ENCODE measurements at places on chromosomes 1 and 21. TPM values are rescaled to one million over a fixed set of nuclear protein-coding genes. Genes with fewer than 3 reads are reported as not detected.

- peaks cover 21% of the 10 kb centered on the region for H3K36me3 ChIP-seq
- H3K27ac ChIP-seq, result peak within 1 kb of the TSS; percentile 87
- peaks cover 16% of the 10 kb centered on the region for H3K4me1 ChIP-seq
- no peaks in the 10 kb centered on the region for H3K27me3 ChIP-seq
Measured at GRCh38 chr1:36306210-36306901, at the start of gene SH3D21. Gene SH3D21, plus strand, starts transcription at chr1:36306368. Its CDS starts 53 bp downstream, at chr1:36306421.

Gene RAP1GAP
- total RNA-seq, result 3.8 TPM

GRCh38 chr1:31460027-31460426 lies 47.0 kb downstream of the SERINC2 start:
- no peak overlapping the region for H3K4me3 ChIP-seq
- H3K36me3 ChIP-seq, result no peaks in the 10 kb centered on the region
- DNase-seq, result no peak
- H3K4me1 ChIP-seq, result no peaks in the 10 kb centered on the region

- H3K4me3 ChIP-seq, result no peak overlapping the region
- peaks cover 2% of the 10 kb centered on the region for H3K27me3 ChIP-seq
- no peak overlapping the region for H3K27ac ChIP-seq
- H3K36me3 ChIP-seq, result no peaks in the 10 kb centered on the region
Measured at GRCh38 chr1:63693944-63694571, 79.8 kb upstream of the ROR1 start.

DNA sequence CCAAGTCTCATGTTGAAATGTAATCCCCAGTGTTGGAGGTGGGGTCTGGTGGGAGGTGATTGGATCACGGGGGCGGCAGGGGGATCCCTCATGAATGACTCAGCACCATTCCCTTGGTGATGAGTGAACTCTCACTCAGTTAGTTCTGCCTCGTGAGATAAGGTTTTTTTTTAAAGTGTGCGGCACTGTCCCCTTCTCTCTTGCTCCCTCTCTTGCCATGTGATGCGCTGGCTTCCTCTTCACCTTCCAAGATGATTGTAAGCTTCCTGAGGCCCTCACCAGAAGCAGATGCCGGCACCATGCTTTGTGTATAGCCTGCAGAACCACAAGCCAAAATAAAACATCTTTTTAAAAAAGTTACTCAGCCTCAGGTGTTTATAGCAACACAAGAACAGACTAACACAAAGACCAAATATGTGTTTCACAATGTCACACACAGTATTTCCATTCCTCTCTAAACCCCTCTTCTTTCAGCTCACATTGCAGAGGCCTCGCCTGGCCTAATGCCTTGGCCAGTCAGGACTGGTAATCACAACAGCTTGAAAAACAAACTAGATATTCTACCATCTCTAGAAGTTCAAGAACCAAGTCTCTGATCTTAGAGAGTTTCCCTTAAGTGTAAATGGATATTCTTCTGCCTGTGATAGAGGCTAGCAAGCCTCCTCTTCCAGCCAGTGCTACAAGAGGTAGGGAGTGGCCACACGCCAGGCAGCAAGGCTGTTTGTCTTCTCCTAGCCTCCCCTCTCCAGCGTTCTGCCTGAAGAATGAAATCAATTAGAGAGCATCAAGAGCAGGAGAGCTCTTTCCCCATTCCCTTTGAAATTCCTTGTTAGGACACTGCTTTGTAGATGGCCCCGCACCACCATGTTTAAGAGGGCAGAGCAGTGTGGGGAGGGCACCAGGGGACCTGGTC lies 19.6 kb upstream of the RAP1A start:
- no peak for DNase-seq
- peaks cover 32% of the 10 kb centered on the region for H3K27me3 ChIP-seq
- H3K4me1 ChIP-seq, result peaks cover 3% of the 10 kb centered on the region
- no peaks in the 10 kb centered on the region for H3K36me3 ChIP-seq

DNA sequence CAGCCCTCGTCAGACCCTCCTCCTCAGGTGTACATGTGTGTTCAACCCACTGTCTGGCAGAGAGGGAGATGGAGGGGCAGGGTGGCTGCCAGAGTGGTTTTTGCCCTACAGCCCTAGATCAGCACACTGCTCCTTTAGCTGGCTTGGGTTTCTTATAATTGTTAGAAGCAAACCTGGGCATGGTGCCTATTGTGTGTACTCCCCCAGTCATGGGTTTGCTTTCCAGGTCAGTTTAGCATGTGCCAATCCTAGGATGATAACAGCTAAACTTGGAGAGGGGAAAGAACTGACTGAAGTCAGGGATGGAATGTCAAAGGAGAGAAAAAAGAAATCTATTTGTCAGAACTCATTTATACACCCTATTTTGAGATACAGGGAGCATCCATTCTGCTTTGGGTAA lies 63.3 kb downstream of the UCK2 start:
- no peaks in the 10 kb centered on the region for H3K27me3 ChIP-seq
- peak overlapping the region; percentile 98 for H3K27ac ChIP-seq
- no peak overlapping the region for H3K4me3 ChIP-seq
- DNase-seq, result no peak
- peaks cover 14% of the 10 kb centered on the region for H3K36me3 ChIP-seq

DNA sequence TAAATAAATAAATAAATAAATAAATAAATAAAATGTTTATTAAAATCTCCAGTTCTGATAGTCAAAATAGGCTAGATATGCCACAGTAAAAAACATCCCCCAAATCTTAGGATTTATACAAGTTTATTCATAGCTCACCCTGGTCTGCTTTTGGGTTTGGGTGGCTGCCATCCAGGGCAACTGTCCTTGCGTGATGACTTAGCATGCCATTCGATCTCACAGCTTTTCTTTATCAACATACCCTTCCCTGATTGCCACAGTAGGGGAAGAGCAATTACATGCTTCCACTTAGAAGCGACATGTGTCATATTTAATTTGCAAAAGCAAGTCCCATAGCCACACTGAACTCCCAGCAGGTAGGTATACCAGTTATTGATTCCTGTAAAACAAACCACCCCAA lies 52.7 kb downstream of the TEX35 start:
- H3K27ac ChIP-seq, result no peak overlapping the region
- DNase-seq, result no peak

- H3K27me3 ChIP-seq, result no peaks in the 10 kb centered on the region
- DNase-seq, result no peak
- peak overlapping the region; percentile 67 for H3K27ac ChIP-seq
- H3K4me3 ChIP-seq, result no peak overlapping the region
- peaks cover 5% of the 10 kb centered on the region for H3K36me3 ChIP-seq
- peaks cover 44% of the 10 kb centered on the region for H3K4me1 ChIP-seq
Measured at GRCh38 chr1:61158591-61158990, 76.2 kb downstream of the NFIA start.

DNA sequence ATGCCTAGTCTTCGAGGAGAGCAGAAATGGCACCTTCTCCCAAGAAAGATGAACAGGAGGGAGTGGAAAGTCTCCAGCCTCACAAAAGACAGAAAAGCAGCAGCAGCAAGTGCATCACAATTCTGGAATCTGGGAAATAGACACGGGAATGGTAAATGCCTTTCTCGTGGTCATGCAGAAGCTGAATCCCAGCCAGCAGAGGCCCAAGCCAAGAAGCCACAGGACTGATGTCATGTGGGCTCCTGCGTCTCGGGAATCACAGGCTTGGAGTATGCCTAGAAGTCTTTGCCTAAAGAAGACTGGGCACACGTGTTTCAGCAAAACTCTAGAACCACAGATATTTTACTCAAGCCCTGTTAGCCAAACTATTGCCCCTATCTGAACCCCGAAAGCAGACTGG lies 260.3 kb upstream of the PLD5 start:
- H3K27ac ChIP-seq, result no peak overlapping the region
- H3K36me3 ChIP-seq, result no peaks in the 10 kb centered on the region
- H3K27me3 ChIP-seq, result no peaks in the 10 kb centered on the region
- H3K4me1 ChIP-seq, result no peaks in the 10 kb centered on the region
- no peak for DNase-seq
- H3K4me3 ChIP-seq, result no peak overlapping the region

Gene MTARC1
- total RNA-seq, result 1.8 TPM

Gene CFHR3
- total RNA-seq, result 0.42 TPM

- H3K27ac ChIP-seq, result no peak overlapping the region
- no peak for DNase-seq
- H3K36me3 ChIP-seq, result peaks cover 5% of the 10 kb centered on the region
- peaks cover 22% of the 10 kb centered on the region for H3K4me1 ChIP-seq
Measured at GRCh38 chr1:226952118-226952441, 12.0 kb downstream of the COQ8A start.

Gene SPRR5
- total RNA-seq, result not detected

Gene ACTL8
- not detected for total RNA-seq

DNA sequence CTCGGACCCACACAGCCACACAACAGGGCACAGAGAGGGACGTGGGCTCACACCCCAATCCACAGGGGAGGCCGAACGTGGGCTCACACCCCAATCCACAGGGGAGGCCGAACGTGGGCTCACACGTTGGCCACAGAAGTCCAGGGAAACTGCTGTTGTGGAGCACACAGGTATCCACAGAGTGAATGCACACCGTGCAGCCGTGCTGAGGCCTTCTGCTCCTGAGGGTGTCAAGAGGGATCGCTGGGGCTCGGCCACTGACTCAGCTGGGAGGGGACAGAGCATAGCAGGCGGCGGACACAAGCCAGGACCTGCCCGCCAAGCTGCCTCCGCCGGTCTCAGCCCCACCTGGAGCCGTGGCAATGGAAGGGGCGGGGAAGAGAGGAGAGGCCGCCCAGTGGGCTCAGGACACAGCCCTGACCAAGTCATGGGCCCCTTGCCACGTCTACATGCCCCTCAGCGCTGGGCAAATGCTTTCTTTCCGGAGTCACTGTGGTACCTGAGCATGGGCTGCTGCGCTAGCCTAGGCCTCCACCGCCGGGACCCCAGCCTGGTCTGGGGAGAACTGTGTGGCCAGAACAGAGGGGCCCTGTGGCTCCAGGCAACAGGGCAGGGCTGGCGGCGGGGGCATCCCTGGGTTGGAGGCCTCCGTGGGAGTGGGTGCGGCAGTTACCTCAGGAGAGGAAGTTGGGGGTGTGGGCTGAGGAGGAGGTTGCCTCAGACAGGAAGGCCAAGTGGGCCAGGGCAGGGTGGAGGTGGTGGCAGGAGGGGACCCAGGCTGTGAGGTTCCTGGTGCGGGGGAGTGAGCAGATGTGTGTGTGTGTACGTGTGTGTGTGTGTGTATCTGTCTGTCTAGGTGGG lies 1.2 kb downstream of the SYTL1 start:
- no peak overlapping the region for H3K27ac ChIP-seq
- no peak overlapping the region for H3K4me3 ChIP-seq
- H3K4me1 ChIP-seq, result peaks cover 37% of the 10 kb centered on the region
- DNase-seq, result no peak

GRCh38 chr1:43466403-43466802 lies 12.7 kb upstream of the HYI start:
- H3K4me1 ChIP-seq, result peaks cover 4% of the 10 kb centered on the region
- H3K27me3 ChIP-seq, result no peaks in the 10 kb centered on the region
- no peaks in the 10 kb centered on the region for H3K36me3 ChIP-seq
- no peak overlapping the region for H3K4me3 ChIP-seq

GRCh38 chr1:162367772-162368171 lies 8.9 kb downstream of the SPATA46 start:
- H3K27me3 ChIP-seq, result no peaks in the 10 kb centered on the region
- H3K36me3 ChIP-seq, result peaks cover 3% of the 10 kb centered on the region
- H3K4me3 ChIP-seq, result no peak overlapping the region
- peaks cover 3% of the 10 kb centered on the region for H3K4me1 ChIP-seq
- H3K27ac ChIP-seq, result no peak overlapping the region

DNA sequence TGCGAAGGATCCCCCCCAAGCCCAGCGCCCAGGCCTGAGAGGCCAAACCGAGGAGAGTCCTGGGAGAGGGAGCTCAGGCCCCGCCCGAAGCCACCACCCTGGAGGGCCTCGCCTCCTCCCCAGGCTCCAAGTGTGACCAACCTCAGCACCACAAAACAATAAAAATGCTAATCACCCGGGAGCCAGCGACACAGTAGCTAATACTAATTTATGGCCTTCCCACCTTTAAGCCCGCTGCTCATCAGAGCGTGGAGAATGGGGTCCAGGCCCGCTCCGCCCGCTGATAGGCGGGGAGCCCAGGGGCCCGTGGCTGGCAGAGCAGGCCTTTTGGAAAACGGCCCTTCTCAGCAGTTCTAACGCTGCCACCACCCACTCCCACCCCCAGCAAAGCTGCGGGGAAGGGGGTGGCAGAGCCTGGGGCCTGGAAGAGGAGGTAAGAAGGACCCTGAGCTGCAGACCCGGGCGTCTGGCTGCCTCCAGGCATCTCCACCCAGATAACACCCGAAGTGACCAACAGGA lies 20.4 kb upstream of the TAS1R2 start:
- no peak overlapping the region for H3K4me3 ChIP-seq
- no peaks in the 10 kb centered on the region for H3K27me3 ChIP-seq
- peaks cover 11% of the 10 kb centered on the region for H3K36me3 ChIP-seq
- H3K27ac ChIP-seq, result no peak overlapping the region
- DNase-seq, result no peak

Gene IL19
- not detected for total RNA-seq

DNA sequence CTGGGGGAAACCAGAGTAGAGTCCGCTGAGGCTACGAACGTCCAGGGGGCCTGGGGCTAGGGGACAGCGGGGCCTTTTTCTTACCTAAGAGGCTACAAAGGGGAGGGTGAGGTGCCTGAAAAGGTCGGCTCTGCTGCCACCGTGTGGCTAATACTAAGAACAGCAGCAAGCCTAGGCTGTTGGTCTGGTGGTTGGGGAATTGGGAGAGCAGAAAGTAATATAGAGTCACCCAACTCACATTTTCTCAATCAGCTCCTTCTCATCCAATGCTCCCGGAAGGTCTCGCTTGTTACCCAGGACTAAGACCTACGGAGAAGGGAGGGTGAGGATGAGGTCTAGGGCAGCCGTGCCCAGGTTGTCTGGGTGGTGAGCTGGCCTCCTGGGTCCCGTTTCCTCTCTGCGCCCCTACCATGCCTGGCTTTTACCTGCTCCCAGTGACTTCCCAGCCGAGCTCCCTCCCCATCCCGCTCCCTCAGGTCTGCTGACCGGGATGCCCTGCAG lies 9.3 kb downstream of the ARL8A start:
- DNase-seq, result no peak
- peaks cover 14% of the 10 kb centered on the region for H3K36me3 ChIP-seq
- H3K27me3 ChIP-seq, result no peaks in the 10 kb centered on the region
- no peaks in the 10 kb centered on the region for H3K4me1 ChIP-seq

Gene NR5A2
- not detected for total RNA-seq

DNA sequence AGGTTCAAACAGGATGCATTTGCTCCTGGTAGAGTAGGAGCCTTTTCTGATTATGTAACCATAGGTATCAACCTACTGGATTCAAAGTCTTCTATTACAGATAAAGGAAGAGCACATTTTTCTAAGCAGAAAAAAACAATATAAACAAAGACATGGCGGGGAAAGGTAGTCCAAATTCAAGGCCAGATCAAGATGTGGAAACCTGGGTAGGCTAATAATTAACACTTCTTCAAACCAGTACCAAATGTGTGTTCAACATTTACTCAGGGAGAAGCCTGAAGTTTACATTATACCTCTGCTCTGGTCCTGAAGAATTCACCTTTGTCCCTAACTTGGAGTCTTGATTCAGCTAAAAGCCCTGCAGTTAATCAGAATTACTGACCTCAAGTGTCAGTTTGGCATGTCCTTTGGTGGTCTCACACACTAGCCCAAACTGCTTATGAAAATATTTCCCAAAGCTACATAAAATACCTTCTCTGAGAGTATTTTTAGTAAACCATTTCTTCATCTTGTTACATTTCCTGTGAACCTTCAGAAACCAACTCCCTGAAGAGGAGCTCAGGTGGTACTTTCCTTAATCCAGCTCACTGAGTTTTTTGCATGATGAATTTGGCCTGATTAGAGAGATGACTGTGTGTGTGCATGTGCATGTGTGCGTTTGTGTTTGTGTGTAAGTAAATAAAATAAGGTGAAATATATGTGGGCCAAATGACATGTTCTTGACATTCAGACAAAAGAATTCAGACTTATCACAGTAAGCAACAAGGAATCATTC lies 70.2 kb downstream of the TOR3A start:
- H3K27ac ChIP-seq, result no peak overlapping the region
- no peak for DNase-seq
- no peaks in the 10 kb centered on the region for H3K27me3 ChIP-seq
- peaks cover 4% of the 10 kb centered on the region for H3K36me3 ChIP-seq
- peaks cover 6% of the 10 kb centered on the region for H3K4me1 ChIP-seq

Gene VWA5B1
- not detected for total RNA-seq
